ENCODE measurements at places on chromosomes 12 and 14.

GRCh38 chr14:105088812-105089745 lies 23.8 kb upstream of the GPR132 start:
- DNase-seq, result no peak

DNA sequence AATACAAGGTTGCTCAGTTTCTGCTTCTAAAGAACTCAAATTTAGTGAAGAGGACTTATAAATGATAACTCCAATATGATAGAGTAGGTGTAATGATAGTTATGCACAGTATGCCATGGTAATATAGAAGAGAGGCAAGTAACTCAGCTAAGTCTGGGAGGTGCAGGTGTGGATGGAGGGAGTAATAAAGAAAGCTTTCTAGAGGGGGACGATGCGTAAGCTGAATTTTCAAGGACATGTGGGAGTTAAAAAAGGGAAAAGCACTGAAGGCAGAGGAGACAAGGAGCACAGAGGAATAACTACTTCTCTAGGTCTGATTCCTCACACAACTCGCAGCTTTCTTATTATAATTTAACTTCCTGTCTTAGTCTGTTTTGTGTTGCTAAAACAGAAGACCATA lies 49.1 kb upstream of the ZDHHC17 start:
- no peak for DNase-seq

GRCh38 chr12:124786061-124786964 lies 77.4 kb downstream of the SCARB1 start:
- no peak for DNase-seq

GRCh38 chr12:60345442-60345841 lies 749.6 kb downstream of the SLC16A7 start:
- DNase-seq, result no peak

DNA sequence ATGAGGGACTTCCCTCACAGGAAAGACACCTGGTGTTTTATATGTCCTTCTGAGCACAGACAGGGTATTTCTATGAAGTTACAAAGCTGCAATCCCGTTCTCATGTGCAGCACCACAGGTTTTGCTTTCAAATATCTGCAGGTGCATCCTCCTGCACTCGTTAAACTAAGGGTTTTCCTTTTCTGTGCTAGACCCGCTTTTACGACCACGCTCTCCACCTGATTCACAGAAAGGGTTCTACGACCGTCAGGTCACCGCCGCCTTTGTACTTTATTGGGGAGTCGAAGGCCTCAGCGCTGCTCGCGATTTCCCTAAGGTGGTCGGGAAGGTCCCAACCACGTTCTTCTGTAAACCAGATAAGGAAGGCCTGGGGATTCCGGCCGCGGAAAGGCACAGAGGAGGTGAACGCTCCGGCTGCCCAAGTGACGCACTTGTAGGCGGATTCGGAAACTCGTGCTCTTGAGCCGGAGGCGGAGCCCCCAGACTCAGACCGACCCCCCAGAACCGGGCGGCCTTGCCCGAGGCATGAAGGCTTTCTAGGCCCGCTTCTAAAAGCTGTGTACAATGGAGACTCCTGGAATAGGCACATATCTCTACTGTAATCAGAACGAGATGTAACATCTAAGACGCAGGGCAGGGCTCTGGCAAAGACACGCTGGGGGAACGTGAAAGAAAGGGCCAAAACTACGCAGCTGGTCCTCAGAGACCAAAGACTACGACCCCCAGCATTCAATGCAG lies 995 bp upstream of the HSP90B1 start:
- DNase-seq, result peak; percentile 74

- DNase-seq, result no peak
Measured at GRCh38 chr12:112359290-112359689, 22.9 kb downstream of the HECTD4 start.

DNA sequence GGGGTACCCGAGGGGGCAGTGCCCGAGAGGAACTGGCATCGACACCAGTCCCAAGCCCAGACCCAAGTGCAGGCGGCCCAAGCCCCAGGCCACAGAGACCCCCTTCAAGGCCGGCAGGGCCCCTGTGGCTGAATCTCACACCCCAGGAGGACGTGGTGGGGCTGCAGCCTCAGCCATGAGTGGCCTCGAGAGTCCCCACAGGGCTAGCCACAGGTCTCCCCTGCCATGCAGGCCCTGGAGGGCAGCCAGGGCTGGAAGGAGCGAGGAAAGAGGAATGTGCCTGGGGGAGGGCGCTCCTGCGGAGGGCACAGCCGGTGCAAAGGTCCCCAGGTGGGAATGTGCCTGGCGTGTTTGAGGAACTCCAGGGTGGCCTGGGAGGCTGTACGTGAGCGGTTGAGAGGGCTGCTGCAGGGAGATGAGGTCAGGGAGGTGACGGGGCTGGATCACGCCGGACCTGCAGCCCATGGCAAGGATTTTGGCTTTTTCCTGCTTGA lies 86.1 kb downstream of the NCOR2 start:
- no peak for DNase-seq

GRCh38 chr14:103867020-103867419 lies 19.6 kb upstream of the PPP1R13B start:
- no peak for DNase-seq

DNA sequence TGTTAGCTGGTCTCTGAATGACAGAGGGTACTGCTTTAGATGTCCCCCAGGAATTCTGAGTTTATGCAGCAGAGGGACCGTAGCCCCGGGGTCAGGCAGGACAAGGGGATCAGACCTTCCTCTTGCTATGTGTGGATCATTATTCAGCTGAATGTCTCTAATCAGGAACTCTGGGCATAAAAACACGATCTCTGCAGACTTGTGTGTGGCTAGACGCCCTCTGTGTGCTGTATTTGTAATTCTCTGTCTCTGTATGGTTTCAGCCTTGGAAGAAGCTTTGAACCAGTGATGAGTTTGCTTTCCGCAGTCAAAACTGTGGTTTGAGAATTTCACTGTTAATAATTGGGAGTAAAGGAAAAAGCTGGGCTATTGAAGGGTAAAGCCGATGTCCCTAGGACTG lies 125.3 kb downstream of the ETV6 start:
- no peak for DNase-seq

DNA sequence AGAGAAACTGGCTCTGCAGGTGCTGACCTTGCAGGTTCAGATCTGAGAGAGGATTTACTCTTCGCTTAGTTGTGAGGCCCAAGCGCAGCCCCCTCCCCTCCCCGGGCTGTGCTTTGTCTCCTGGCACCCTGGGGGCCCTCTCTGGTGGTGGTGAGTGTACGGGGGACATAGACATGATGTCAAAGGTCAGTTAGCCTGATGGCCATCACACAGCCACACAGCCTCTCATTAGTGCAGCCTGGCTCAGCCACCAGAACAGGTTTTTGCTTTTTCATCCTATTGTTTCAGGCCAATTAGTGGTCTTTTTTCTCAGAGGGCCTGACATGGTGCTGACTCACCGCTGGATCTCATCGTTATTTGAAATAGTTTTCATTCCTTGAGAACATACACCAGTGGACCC lies 437.9 kb downstream of the AACS start:
- DNase-seq, result no peak

DNA sequence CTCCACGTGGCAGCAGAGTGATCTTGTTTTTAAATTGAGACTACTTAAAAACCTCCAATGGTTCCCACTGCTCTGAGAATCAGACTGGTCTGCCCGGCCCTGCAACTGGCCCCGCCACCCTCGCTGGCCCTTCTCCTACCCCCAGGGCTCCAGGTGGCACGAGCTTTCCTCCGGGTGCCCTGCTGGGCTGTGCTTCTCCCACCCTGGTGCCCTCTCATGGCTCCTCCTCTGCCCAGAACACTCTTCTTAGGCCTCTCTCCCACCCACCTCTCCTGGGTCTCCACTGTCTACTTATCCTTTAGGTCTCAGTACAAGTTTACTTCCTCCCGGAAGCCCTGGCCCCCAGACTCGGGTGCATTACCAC lies 26.5 kb downstream of the CCDC92 start:
- DNase-seq, result no peak

- no peak for DNase-seq
Measured at GRCh38 chr14:89093083-89093730, 268.8 kb downstream of the TTC8 start.

GRCh38 chr12:129670256-129670920 lies 233.4 kb downstream of the TMEM132D start:
- DNase-seq, result no peak

DNA sequence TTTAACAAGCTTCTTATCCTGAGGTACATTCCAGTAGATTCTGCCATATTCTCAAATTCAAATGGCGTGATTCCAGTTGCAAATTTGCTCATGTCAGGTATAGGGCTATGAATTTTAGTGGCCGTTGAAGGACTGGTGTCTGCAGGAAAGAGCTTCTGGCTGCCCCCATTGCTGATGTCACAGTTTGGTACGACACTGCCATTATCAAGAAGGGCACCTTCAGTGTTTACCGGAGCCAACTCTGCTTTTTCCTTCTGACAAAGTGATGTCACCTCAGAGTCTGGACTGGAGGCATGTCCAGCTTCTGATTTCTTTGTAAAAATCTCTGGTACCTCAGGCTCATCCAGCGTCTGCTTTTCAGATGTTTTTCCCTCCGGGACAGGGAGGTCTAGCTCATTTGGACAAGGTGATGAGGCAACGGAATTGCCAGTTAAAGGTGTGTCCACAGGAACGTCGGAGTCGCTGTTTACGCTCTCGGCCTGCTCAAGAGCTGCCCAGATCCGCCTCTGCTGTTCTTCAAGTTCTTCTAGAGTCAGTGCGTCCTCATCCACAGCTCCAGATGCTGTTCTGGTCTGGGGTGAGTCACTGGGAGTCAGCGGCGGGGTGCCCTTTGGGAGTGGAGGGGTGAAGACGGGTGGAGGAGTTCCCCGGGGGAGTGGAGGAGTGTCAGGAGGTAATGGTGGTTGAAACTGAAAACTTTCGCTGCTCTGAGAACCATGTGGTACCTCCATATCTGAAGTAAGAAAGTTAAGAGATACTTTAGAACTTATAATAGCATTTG lies 27.0 kb downstream of the ZCCHC8 start:
- peak; percentile 29 for DNase-seq

GRCh38 chr14:89425931-89426330 lies 8.9 kb upstream of the FOXN3 start:
- DNase-seq, result no peak

- DNase-seq, result no peak
Measured at GRCh38 chr14:61703342-61704129, 8.2 kb downstream of the HIF1A start.

GRCh38 chr12:11630046-11630706 lies 19.3 kb upstream of the ETV6 start:
- DNase-seq, result no peak

DNA sequence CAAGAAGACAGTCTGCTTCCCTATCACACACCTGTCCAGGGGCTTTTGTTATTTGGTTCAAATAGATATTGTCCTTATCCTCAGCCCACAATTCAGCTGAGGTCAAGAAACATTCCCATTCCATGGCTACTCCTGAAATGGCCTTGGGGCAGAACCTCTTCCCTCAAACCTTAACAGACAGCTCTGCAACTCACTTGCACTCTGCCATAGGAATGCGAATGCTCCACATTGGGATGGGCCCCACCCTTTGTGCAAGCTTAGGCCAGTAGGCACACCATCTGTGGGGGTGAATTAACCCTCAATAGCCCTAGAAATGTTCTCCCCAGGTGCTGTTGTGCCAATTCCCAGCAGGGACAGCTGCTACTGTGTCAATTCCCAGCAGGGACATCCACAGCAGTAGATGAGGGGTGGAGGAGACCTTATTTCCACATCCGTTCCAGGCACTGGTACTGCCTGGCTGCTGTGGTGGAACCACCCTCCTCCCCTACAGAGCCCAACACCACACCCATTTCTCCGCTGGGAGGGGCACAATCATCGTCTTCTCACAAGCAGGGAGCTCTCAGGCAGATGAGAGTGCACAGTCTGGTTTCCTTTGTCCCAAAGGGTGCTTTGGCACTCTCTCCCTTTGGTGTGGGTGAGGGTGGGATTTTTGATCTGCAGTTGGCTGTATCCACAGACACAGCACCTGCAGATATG lies 42.3 kb upstream of the GLIPR1 start:
- no peak for DNase-seq

DNA sequence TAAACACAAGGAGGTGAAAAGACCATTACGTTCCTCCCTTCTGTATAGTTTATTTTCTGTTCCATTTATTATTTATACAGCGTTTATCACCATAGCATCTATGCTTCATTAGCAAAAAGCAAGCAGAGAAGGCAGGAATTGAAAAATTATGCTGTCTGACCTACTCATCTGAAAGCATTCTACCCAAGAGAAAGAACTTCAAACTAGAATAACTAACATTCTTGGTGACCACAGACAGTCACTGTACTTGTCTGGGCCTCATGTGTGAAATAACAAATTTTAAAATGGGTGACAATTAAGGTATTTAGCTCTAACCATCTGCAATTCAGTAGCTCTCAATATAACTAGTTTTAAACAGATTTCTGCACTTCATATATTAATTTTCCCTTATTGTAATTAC lies 29.3 kb upstream of the PDE3A start:
- DNase-seq, result no peak

DNA sequence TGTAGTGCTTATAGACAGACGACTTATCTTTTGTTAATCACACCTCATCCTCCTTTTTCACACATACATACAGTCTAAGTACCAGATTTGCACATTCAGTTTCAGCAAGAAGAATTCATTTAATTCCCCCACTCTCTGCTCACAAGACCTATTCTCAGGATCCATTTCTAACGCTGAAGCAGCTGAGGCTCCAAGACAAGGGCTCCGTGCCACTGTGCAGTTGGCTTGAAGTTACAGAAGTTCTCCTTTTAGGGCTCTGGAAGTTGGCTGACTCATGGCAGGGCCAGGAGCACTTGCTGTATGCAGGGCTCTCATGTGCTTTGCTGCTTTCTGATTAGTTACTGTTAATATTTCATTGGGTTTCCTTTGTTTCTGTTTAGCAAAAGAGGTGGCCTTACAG lies 1566.9 kb upstream of the TMEM132C start:
- no peak for DNase-seq

- DNase-seq, result peak; percentile 5
Measured at GRCh38 chr14:49461529-49462401, 124.4 kb downstream of the RPS29 start.

DNA sequence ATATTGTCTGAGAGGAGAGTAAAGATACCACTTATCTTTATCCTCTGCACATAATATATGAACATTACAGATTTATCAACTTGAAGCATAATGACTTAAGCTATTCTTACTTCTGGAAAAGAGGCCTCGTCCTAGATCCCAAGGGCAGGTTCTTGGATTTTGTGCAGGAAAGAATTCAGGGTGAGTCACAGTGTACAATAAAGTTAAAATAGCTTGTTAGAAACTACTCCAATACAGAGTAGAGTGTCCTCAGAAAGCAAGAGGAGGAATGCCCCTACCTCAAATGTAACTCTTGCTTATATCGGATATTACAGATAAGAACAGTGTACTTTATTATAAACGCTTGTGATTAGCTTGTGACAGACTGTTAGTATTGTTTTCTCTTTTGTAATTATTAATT lies 41.9 kb upstream of the ABCC9 start:
- no peak for DNase-seq

DNA sequence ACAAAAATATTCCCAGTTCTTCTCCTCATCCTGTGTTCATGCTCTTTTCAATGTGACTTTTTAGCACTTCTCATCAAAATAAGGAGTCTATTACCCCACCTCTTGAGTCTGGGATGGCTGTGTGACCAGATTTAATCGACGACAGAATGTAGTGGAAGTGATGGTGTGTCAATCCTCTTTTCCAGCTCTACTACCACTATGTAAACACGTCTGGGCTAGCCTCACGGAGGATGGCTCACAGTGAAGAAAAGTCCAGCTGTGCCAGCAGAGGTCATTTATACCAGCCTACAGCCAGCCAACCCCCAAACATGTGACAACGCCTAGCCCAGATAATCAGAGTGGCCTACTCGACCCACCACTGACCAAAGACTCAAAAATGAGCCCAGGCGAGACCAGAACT lies 37.3 kb upstream of the FGF6 start:
- no peak for DNase-seq

All from stimulated activated CD4-positive, alpha-beta T cell treated with anti-CD3 and anti-CD28 coated beads, TNF-alpha, amount 100 ng/mL, for 1 hour (primary cell).